Stimulated activated CD8-positive, alpha-beta memory T cell treated with anti-CD3 and anti-CD28 coated beads, Interleukin-4, amount 100 ng/mL, for 1 hour (primary cell): ENCODE measurements at places on chromosomes 6 and 20.

DNA sequence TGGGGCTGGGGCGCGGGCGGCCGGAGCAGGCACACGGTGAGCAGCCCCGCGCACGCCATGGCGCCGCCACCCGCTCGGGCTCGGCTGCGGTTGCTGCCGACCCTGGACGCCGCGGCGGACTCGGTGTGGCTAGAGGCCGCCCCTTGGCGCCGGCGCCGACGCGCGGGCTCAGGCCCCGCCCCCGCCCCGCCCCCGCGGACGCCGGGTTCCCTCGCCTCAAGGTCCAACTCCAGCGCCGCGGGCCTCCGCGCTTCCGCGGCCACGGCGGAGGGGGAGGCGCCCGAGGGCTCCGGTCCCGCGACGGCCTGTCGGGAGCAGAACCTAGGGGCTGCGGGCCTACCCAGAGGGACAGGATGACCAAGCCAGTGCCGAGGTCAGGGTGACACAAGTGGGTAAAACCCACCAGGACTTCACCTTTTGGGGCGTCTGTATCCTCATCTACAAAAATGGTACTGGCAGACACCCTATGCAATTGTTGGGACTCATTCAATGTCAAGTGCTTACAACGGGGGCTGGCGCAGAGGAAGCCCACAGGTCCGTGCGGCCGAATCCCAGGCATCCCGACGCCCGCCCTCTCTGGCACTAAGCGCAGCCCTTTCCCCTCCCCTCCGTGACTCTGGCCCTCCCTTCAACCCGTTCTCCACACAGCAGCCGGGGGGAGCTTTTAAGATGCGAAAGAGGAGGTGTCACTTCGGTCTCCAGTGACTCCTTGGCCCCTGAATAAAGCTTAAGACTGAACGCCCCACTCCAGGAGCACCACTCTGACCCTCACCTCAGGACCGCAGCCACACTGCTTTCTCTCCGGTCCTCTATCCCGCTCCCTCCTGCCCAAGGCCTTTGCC, at the start of gene NECAB3:
Gene NECAB3, minus strand, starts transcription at position 135 of the 842 bp plus-strand sequence. Its CDS starts 76 bp downstream, at position 59.
- DNase-seq, result no peak

DNA sequence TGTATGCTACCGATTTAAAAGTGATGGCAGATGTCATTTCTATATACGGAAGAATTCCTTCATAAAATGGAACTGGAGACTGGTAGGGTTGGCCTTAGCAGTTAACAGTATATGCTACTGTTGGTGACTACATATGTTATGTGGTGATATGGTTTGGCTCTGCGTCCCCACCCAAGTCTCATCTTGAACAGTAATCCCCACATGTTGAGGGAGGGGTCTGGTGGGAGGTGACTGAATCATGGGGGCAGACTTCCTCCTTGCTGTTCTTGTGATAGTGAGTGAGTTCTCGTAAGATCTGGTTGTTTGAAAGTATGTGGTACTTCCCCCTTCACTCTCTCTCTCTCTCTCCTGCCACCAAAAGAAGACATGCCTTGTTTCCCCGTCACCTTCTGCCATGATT, 29.6 kb downstream of the RGS17 start:
- no peak for DNase-seq

DNA sequence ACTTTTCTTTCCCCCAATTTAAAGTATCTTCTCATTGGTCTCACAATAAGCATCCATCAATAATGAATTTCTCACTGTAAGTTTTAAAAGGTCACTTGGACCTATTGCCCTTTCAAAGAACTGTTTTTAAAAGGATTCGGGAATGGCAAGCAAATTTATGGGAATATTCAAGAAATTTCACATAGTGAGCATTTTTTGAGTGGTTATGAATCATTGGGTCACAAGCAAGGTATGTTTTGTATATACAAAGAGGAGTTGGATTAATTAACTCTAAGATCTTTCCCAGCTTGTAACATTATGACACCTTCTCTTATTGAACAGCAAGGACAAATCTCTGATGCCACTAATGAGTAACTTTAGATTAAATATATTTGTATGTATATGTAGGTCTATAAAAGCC, 165.0 kb downstream of the MOXD1 start:
- no peak for DNase-seq

- DNase-seq, result no peak
Measured at GRCh38 chr6:10613077-10613476, 81.3 kb downstream of the C6orf52 start.

- no peak for DNase-seq
Measured at GRCh38 chr6:74656453-74656852, 549.4 kb downstream of the COL12A1 start.

DNA sequence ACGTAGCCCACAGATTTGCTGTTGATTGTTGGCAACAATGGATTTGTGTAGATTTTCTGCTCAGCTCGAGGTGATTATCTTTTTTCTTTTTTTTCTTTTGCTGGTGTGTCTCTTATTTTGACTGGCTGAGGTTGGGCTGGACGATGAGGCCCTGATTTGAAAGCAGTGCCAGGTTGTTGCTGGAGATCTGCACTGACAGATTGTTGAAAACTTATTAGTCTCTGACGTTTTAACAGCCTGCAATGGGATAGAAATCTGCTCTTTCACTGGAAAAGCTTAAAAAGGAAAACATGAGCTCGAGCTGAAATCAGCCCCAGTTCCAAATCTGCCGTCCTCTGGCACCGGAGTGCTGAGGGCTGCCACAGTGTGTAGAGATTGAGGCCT, 87.7 kb downstream of the PDE7B start:
- DNase-seq, result no peak

DNA sequence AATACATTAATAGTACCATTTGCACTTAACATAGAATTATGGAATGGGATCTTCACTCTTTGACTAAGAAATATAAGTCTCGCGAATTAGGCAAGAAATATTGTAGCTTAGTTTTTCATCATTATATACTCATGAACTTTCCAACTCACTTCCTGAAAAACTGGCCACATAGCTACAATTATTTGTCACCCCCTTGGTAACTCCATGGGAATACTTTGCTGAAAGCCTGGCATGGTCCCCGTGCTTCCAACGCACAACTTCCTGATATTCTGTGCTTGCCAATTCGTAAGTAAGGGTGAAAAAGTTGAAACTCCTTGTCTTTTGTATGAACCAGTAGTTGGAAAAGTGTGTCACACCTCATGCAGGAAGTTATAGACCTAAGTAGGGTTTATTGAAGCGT, 23.7 kb upstream of the HLA-DQA1 start:
- DNase-seq, result no peak

GRCh38 chr6:149235130-149235561, 82.4 kb upstream of the TAB2 start:
- no peak for DNase-seq

- DNase-seq, result no peak
Measured at GRCh38 chr6:113148566-113148965, 708.6 kb upstream of the MARCKS start.

DNA sequence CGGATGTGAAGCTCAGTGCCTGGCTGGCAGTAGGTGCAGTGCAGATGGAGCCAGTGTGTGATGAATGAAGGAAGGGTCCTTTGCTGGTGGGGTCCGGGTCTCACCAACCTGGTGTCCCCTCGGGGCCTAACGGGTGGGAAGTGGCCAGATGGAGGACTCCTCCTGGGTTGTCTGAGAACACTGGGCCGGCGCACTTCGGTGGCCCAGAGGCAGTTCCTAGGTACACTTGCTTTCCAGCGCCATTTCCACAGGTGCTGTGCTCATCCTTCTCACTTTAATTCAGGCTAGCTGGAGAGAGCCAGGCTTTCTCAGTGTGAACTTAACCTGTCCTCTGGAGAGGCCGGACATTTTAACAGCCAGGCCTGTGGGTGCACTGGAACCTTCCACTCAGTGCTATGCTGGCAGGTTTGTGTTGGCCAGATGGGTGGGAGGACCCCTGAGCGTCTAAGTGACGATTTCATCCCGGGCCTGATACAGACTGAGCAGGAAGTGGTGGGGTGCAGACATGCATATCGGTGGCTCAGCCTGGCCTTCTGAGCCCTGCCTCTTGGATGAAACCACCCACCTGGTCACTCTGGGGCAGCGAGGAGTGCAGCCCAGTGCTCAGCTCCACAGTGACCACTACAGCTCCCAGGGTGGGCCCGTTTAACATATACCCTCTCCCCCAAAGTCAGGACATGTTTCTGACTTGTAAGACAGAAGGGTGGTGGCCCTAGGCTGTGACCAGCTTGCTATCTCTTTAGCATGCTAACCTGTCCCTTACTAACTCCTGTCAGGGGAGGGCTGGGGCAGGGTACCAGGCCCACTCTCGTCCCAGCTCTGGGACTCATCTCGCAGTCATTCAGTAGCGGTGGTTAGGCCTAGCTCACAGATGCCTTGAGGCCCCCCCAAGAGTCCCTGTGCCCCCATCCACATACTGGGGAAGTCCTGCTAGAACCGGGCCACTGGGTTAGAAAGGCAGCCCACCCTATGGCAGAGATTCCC, 8.2 kb upstream of the PYGB start:
- no peak for DNase-seq

DNA sequence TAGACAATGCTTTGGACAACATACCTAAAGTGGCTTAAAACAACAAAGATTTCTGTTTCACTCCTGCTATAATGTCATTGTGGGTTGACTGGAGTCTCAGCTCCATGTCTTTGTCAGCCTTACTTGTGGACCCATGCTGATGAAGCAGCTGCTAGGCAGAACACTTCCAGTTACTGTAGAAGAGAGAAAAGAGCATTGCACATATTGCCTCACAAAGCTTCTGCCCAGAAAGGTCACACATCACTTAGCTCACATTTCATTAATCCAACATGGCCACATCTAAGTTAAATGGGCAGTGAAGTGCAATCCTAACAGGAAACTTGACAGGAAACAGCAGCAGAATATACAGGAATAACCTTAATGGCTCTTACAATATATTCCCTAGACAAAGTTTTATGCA, 480.5 kb upstream of the HTR1E start:
- DNase-seq, result no peak

DNA sequence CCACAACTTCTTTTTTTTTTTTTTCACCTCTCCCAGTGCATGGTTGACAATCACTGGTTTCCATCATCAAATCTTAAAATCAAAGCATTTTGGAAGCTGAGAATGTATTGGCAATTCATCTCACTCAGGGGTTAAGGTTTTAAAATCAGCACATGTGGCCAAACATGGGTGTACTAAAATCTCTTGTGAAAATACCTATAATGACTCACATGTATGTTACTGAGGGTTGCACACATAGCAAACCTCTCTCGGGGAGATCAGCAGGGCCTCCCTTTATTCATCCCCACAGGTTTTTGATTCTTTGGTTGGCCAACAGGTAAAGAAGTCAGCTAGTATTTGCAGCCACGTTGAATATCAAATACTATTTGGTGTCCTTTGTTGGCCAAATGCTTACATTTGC, 44.3 kb upstream of the OCSTAMP start:
- DNase-seq, result no peak

DNA sequence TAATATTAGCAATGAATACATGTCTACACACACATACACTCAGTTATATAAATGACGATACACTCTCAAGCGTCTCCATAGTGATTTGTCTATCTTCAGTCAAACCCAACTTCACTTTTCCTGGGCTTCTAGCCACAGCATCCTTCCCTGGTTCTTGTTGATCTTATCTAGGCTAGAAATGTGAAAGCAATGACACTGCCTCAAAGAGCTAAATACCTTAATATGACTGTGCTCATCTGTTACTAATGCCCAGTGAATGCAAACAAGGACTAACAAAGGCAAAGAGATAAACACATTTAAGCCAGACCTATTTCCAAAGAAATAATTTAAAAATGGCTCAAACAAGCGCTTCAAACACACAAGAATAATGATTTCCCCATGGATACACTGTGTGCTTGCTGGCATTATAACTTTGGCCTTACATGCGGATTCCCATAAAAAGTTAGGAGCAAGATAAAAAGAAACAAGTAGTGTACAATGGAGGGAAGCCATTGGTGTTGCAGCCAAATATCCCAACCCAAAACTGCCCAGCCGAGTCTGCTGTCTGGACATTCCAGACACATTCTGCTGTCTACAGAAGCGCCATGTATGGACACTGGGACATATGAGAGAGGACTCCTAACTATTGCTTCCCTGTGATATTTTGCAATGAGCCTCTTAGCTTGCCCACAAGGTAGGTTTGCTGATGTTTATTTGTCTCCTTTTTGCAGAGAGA, 19.5 kb upstream of the DAAM2 start:
- no peak for DNase-seq

DNA sequence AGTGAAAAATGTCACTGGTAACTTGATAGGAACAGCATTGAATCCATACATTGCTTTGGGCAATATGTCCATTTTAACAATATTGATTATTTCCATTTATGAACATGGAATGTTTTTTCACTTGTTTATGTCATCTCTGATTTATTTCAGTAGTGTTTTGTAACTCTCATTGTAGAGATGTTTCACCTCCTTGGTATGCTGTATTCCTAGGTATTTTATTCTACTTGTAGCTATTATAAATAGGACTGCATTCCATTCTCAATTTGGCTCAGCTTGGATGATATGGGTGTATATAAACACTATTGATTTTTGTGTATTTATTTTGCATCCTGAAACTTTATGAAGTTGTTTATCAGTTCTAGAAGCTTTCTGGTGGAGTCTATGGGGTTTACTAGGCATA, 730.3 kb downstream of the DOK5 start:
- DNase-seq, result no peak

- no peak for DNase-seq
Measured at GRCh38 chr20:18543216-18543615, 24.0 kb upstream of the SMIM26 start.

GRCh38 chr6:84516154-84516553, 248.2 kb downstream of the TBX18 start:
- DNase-seq, result no peak

GRCh38 chr20:48794816-48795457, 32.9 kb downstream of the PREX1 start:
- DNase-seq, result no peak

GRCh38 chr20:60465993-60466686, 507.9 kb downstream of the CDH26 start:
- no peak for DNase-seq

GRCh38 chr6:155351273-155352129, 37.2 kb upstream of the TFB1M start:
- no peak for DNase-seq

GRCh38 chr20:25148982-25149846, 46.3 kb upstream of the ENTPD6 start:
- no peak for DNase-seq

GRCh38 chr20:54626126-54626525, 150.7 kb downstream of the DOK5 start:
- DNase-seq, result no peak

- DNase-seq, result no peak
Measured at GRCh38 chr20:5548107-5548506, 202.1 kb upstream of the SHLD1 start.

GRCh38 chr20:52585333-52585732, 386.8 kb upstream of the TSHZ2 start:
- no peak for DNase-seq
